Tibial nerve (tissue), 4 donors: ENCODE measurements at places on chromosomes 1 and 21. TPM values are rescaled to one million over a fixed set of nuclear protein-coding genes. Genes with fewer than 3 reads are reported as not detected.
A peak's percentile ranks its signal among the peaks of the same experiment; 100 is the strongest.

GRCh38 chr1:182029379-182030331 is 31.9 kb downstream of the ZNF648 start:
- DNase-seq, result peak; percentile 96

DNA sequence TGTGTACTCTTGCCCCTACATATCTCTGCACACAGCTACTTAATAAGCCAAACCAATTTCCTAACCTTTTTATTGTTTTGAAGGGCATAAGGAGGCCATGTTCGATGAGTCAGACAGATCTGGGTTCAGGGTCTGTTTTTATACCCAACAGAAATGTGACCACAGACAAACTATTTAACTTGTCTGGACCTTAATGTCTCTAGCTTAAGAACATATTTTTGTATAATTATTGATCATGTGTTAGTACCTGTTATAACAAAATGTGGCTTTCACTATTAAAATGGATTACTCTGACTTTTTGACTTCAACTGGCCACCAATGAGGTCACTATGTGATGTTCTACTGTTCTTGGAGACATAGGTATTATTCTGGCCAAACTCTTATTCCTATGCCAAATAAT is 507.8 kb upstream of the USP24 start:
- no peak for DNase-seq

DNA sequence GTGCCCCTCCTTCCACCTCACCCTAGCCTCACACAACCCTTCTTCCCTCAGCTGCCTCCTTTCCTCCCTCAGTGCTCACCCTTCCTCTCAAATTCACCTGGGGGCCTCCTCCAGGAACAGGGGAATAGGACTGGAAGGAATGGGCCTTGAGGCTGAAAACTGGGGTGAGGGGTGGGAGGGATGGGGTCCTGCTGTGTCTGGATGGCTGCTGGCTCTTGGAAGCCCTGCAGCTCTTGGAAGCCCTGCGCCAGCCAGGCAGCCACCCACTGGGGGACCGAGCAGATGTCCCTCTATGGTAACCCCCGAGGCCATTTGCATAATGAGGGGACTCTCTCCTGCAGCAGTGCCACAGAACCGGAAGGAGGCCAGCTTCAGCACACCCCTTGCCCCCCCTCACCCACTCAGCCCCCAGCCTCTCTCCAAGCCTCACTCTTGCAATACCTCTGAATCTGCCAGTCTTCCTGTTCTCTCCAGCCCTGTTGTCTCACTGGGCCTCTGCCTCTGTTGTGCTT is 85.2 kb downstream of the KIRREL1 start:
- DNase-seq, result no peak

DNA sequence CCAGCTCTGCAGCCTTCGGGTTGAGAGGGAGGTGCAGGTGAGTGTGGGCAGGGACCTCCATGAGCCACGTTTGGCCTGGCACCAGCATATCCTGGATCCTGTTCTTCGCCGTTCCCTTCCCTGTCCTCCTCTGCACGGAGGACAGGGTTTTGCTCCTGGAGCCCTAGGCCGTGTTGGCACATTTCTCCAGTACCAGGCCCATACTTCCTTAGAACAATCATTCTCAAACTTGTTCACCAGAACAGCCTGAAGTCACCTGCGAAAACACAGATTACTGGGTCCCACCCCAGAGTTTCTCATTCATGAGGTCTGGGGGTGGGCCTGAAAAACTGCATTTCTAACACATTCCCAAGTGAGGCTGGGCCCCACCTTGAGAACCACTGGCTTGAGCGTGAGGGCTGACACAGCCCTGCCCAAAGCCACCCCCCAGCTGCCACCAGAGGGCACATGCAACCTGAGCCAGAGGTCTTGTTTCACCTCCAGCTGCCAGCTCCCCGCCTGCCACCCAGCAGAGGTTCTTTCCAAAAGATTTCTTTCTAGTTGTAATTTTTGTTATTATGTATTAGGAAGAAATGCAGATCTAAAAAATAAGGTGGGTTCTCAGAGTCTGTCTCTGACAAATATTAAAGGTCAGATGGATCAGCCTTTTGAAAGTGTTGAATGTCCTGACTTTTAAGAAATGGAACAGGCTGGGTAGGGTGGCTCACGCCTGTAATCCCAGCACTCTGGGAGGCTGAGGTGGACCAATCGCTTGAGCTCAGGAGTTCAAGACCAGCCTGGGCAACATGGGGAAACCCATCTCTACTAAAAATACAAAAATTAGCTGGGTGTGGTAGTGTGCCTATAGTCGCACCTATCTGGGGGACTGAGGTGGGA is 39.6 kb upstream of the LDLRAP1 start:
- DNase-seq, result no peak

DNA sequence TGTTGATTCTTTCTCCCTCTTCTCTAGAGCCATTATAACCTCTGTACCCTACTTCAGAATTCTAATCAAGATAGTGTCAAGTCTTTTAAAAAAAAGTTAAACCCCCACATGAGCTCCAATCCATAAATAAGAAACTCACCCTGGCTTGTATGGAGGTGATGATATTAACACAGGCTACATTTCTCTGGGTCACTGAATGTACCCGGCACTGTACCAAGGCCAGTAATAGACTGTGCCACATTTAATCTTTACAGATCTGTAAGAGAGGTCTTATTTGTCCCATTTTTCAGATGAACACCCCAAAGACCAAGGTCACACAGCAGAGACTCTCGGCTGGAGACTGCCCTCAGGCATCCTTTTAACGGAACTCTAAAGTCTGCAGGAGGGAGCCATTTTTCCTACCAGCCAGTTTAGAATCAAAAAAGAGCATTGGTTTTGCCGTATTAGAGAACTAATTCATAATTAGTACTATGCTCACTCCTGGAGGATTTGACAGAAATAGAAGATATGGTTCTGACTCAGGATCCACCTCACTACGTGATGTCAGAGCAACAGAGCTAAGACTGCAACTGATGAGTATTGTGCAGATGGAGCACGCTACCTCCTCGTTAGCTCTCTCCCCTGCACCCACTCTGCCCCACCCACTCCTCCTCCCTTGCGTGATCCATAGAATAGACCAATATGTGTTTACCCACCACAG is 217.2 kb upstream of the HOOK1 start:
- no peak for DNase-seq

- DNase-seq, result no peak
Measured at GRCh38 chr1:31400393-31400792, 12.6 kb upstream of the SERINC2 start.

The DNASE2B gene
- not detected for total RNA-seq

DNA sequence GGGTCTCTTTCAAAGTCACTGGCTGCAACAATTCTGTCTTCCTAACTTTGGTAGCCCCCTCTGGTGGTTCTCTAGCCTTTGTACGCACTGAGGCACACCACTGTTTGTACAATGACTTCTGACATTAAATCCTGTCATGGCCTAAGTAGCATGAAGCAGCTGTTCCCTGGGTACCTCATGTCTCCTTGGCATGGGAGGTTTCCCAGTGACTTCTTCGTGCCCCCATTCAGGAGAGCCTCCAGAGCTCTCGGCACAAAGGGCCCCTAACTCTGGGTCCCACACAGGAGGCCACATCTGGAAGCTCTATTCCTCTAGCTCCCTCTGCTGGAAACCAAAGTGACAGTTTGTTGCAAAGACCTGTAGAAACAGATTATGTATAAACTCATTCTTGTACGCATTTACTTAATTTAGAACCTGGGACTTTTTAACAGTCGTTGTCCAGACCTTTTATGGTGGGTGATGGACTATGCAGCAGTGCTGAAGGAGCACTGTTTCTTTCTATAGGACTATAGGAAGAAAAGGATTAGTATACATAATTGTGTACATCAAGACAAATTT is 13.4 kb downstream of the SWT1 start:
- DNase-seq, result peak; percentile 54

DNA sequence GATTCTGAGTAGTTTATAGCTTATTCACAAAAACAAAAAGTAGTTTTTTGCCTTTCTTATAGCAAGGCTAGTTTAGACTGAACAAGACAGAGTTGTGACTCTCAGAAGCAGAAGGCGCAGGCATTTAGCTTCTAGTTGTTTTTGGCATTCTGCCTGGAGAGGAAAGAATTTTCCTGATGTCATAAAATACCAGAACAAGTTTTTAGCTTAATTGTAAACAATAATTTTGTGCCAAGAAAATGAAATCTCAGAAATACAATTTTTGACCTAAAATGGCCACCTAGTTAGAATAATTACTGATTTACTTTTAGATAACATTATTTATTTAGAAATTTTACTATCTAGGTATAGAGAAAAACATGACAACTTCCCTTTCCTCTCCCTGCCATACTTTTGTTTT is 1.0 kb downstream of the DNAJB4 start:
- no peak for DNase-seq

DNA sequence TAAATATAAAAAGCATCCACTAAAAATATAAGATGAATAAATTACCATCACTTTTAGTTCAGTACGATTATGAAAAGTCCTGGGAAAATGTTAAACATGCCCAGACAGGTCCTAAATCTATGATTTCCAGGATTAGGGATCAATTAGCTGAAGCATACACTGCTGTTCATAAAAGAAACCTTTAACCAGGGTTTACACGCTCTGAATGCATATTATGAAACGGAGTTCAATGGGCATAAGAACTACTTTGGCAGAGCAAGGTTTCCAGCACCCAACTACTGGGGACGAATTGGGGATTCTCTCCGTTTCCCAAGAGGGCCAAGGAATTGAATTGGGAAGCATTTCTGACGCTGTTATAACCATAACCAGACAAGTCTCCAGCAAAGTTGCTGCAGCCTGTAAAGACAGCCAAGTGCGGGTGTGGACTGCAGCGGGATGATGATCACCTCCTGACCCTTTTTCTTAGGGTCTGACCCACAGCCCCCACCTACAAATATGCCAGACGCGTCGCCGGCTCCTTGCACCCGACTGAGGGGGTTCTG is 1.6 kb downstream of the SLC30A1 start:
- DNase-seq, result no peak

The CITED4 gene
- total RNA-seq, result 6.0 TPM

GRCh38 chr1:206685334-206685768 is 646 bp downstream of the MAPKAPK2 start:
- DNase-seq, result no peak

- DNase-seq, result no peak
Measured at GRCh38 chr1:236913371-236914037, 90.7 kb downstream of the MT1HL1 start.

DNA sequence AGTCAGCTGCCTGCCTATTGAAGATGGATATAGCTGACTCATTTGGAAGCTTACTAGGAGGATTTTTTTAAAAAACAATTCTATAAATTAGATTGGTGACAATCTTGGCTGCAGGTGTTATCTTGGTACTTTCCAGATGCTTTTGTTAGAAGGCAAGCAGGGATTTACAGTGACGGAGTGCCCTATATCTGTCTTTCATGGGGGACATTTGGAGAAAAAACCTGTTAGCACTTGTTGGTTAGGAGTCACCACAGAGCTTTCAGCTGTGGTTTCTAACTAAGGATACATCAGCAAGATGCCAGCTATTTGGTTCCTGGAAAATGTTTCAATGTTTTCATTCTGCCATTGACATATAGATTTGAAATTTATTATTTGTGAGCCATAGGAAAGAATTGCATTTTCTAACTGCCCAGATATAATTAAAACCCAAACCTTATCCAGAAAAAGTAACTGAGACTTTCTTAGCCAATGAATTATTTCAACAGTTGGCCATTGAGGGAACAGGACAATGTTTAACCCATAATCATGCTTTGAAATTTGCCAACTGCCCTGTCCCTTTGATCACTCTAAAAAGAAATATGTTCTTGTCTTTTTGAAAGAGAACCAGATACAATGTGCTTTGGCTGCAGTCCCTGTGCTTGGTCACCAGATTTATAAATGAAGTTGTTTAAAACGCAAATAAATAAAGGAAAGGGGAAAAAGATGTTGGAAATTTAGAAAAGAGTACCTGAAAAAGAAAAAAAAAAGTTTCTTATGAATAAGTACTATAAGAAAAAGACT is 761.0 kb upstream of the CXADR start:
- DNase-seq, result no peak

The NHLH1 gene
- total RNA-seq, result not detected

- no peak for DNase-seq
Measured at GRCh38 chr21:33897098-33897497, 18.5 kb downstream of the ATP5PO start.

GRCh38 chr1:93078203-93078602 is 880 bp upstream of the MTF2 start:
- DNase-seq, result no peak

- DNase-seq, result no peak
Measured at GRCh38 chr1:92459871-92460320, 26.8 kb downstream of the GFI1 start.

The ALDH9A1 gene
- 73.3 TPM for total RNA-seq

GRCh38 chr1:30414086-30414850 is 309.1 kb downstream of the MATN1 start:
- no peak for DNase-seq

- DNase-seq, result no peak
Measured at GRCh38 chr1:200905411-200906052, 10.8 kb downstream of the INAVA start.

- no peak for DNase-seq
Measured at GRCh38 chr1:18128298-18128697, 20.7 kb downstream of the IGSF21 start.

The MAP1LC3C gene
- 51.3 TPM for total RNA-seq

The LCE1D gene
- total RNA-seq, result not detected

The SNX7 gene
- total RNA-seq, result 21.3 TPM

GRCh38 chr1:107318932-107319331 is 178.1 kb downstream of the NTNG1 start:
- DNase-seq, result no peak

The DCDC2B gene
- not detected for total RNA-seq

GRCh38 chr21:15539376-15539775 is 190.4 kb upstream of the USP25 start:
- no peak for DNase-seq

GRCh38 chr21:45051580-45052434 is 22.6 kb upstream of the ADARB1 start:
- no peak for DNase-seq

GRCh38 chr1:183807549-183808168 is 2.7 kb downstream of the RGL1 start:
- no peak for DNase-seq

GRCh38 chr1:67060811-67061218 is 6.9 kb upstream of the SLC35D1 start:
- no peak for DNase-seq

DNA sequence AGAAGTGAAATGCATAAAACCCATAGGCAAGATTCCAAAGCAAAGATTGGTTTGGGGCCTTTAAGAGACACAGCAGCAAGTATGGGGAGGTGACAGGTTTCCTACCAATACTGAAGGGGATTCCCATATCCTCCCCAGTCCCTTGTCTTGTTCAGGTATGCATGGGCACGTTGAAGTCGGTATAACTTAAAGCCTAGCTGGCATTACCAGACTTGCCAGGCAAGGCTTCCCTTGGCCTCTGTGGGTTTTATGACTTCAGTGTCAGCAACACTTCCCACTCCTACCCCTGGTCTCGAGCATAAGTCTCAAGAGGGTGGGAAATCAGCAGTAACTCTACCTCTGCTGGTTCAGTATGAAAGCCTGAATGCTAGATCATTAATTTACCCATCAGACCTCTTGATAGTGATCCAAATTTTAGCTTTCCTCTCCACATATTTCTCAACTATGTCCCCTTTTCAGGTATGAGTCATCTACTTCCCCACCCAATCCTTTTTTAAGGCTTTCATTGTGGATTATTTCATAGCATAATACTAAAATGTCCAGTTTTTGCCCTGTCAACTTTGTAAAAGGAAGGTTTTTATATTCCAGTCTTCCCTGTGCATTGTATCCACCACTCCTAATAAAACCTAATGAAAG is 6.8 kb downstream of the CYP4X1 start:
- DNase-seq, result no peak
